ENCODE measurements at places on chromosomes 12 and 14.
A peak's percentile ranks its signal among the peaks of the same experiment; 100 is the strongest.

DNA sequence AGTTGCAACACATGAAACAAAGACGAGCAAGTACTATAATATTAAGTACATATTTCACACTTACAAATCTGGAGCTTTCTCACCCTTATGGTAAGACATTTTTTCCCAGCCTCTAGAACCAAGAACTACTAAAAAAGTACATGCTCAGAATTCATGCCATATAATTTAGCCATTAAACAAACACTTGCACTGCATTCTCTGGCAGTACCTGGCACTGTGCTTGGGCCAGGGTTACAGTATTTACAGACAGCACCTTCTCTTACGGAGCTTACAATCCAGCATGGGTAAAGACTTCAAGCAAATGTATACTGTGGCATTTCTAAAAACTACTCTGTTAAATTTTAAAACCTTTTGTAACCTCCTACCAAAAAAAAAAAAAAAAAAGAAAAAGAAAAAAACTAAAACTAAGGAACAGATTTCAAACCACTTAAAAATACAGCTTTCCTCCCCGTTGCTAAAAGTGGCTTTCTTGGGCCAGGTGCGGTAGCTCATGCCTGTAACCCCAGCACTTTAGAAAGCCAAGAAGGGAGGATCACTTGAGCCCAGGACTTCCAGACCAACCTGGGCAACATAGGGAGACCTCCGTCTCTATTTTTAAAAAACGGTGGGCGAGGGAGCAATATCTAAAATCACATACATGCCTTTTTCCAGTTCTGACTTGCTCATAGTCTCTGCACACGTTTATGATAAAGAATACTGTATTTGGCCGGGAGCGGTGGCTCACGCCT is 956 bp downstream of the GNPTAB start:
- peak; percentile 48 for DNase-seq

DNA sequence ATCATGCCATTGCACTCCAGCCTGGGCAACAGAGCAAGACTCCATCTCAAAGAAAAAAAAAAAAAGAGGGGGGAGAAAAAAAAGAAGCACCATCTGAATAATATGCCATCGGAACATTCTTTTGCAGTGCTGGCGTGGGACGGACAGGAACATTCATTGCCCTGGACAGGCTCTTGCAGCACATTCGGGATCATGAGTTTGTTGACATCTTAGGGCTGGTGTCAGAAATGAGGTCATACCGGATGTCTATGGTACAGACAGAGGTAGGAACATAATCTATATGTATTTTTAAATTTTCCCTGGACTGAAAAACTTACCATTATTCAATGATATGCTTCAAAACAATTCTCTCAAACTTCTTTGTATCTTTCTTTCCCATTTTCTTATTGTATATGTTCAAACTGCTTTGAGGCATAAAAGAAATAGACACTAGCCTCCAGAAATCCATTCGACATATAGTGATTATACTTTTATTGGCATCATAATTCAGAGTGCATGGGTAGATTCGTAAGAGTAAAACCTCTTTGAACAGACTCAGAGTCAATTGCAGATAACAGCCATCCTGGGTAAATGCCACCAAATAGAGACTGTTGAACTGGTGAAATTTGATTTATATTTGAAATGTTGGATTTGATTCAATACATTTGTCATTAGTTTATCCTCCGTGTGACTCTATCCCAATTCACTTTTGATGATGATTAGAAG is 199.7 kb downstream of the EPS8 start:
- no peak for DNase-seq

- DNase-seq = no peak
Observed at GRCh38 chr14:54706769-54707168, 139.8 kb downstream of the SAMD4A start.

GRCh38 chr12:64009321-64010068 is 165.0 kb downstream of the SRGAP1 start:
- DNase-seq = no peak

DNA sequence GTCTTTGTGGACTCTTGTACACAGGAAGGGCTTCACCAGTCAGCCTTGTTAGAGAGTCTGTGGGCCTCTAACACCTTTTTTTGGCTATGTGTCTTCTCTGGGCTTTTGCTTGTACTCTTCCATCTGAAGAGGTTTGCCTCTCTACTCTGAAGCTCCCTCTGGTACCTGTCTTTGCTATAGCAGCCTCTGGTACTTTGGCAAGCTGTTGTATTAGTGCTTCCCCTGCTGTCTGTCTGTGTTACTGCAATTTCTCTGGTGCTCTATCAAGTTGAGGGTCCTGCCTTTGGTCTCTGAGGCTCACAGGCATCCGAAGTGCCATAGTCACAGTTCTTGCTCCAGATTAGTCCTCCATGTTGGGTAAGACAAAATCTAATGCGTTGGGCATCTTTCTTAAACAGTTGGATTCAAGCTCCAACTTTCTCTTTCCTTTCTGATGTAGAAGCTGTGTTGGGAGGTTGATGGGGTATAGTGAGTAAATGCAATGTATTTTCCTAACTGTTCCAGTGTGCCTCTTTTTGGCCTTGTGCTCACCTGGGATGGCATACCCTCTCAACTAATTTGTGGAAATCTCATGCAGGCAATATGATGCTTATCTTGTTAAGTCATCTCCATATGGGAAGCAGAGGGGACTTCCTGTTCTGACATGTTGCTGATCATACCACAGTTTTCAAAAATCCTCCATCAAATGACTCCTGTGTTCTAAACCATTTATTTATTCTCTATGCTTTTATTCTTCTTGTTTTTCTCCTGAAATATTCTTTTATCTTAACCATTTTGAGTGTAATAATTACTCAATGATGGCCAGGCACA is 88.8 kb downstream of the ATF7IP start:
- peak; percentile 20 for DNase-seq

Measured in tongue (tissue), 3 donors.